NCI-H1105 treated with DMSO at 0.1 percent for 48 hours (cell line): ENCODE measurements at places on chromosomes 11 and 22.

DNA sequence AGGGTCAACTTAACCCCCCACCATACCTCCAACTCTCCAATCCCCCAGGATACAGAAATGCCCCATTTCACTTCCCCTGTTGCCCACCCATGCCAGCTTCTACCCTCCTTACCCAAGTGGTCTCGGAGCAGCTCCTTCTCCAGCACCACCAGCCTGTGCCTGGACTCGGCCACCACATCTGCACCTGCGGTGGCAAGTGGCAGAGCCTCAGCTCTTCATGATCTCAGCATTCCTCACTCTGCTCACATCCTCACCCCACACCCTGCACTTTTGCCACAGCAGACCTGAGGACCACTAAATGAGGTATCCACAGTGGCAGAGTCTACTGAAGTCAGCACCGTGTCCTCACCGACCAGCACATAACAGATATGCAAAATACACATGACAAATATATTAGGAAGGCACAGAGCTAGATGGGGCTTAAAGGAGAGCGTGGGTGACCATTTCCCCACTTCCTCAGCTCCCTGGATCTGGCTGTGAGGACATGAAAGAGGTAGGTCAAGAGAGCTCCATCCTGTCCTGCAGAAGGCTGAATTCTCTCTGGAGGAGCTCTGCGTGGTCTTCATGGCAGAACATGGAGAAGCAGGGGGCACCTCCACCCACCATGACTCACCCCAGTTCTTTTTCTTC is 9.7 kb downstream of the NHERF4 start:
- DNase-seq, result no peak

DNA sequence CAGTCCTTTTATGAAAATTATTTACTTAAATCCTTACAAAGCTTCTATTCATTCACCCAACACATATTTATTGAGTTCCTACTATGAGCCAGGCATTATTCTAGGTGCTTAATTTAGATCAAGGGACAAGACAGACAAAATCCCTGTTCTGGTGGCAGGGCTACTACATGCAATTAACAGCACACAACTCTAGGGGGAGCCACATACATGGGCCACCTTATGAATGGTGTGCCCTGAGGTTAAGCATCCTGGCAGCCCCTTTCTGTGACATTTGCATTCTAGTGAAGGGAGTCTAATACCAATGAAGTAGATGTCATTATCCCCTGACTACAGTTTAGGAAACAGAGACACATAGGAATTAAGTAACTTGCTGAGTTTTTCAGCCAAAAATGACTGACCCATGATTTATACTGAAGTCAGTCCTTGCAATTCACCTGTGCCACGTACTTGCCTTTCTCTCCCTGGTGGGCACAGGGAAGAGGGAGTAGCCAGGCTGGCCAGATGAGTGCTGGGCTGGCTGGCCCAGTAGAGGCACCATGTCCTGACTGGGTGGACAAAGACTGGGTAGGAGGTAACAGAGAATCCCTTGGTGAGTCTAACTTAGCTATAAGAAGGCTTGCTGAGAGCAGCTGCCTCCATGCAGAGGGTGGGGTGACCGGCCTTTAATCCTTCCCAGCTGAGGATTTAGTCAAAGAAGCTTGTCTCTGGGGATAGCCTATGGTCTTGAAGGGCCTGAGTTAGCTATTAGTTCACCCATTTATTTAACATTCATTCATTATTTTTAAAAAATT is 52.0 kb upstream of the ELF5 start:
- peak; percentile 10 for DNase-seq

DNA sequence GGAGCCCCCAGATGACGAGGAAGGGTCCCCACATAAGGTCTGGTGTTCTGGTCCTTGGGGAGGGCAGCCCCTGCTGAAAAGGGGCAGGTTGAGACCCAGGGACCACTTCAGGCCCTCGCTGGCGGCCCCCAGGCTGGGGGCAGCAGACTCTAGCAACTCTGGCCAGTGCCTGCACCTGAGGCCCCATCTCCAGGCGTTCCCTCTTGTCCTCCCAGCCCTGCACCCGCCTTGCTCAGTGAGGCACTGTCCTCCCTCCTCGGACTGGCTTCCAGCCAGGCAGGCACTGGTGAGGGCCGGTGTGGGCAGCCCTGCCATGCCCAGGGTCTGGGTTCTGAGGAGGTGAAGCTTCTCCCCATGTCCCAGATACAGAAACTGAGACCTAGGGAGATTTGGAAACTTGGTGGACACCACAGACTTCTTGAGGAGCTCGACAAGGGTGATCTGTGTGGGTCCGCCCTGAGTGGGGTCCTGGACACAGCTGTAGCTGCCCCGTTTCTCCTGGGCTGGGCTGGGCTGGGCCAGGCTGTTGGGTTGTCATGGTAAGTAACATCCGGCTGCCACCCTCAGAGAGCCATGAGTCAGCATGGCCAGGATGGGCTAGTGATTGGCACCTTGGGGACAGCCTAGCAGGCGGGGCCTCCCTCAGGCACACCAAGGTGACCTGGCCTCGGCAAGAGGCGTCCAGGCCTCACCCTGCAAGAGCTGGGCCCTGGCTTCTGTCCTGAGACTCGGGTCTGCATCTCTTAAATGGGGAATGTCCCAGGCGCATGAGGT is 11.1 kb upstream of the PHLDA2 start:
- DNase-seq, result no peak

DNA sequence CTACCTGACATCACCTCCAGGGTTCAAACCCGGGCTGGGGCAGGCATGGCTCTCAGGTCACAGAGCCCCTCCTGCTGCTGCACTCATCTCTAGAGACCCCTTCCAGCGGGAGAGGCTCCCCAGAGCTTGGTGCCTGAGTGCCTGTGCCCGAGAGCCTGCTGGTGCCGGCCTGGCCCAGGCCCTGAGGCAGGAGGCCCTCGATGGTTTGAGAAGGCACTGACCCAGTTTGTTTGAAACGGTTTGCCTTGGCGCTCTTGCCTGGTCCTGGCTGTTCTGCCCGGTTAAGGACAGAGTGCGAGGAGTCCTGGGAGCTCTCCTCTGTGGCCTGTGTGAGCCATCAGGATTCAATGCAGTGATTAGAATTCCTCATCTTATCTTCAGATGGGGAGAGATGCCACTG is 88.9 kb downstream of the TBC1D22A start:
- no peak for DNase-seq

DNA sequence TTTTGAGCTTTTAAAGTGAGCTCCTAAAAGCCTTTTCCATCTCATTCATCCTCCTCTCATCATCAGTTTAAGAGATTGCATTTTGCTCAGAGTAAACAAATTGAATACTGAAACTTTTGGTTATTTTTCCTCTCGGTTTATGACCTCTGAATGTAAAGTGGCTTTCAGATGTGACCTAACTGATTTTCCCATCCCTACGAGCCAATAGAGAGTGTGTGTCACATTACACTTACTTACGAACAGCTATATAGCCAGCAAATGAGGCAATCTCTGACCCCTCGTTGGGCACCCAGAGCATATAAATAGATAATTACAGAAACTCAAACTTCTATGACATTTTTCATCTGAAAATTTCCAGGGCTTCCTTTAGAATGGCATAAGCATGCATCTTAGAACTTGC is 317.7 kb downstream of the OPCML start:
- no peak for DNase-seq

DNA sequence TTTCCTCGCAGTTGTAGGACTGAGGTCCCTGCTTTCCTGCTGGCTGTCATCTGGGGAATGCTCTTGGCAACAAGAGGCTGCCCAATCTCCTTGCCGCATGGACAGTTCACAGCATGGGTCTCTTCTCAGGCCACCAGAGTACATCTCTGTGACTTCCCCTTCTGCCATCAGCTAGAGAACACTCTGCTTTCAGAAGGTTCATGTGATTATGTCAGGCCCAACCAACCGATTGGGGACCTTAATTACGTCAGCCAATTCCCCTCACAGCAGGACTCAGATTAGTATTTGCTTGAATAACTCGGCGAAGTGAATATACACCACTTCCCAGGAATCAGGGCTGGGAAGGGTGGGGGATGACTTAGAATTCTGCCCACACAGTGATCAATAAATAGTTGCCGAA is 61.9 kb upstream of the CSNK2A3 start:
- no peak for DNase-seq

DNA sequence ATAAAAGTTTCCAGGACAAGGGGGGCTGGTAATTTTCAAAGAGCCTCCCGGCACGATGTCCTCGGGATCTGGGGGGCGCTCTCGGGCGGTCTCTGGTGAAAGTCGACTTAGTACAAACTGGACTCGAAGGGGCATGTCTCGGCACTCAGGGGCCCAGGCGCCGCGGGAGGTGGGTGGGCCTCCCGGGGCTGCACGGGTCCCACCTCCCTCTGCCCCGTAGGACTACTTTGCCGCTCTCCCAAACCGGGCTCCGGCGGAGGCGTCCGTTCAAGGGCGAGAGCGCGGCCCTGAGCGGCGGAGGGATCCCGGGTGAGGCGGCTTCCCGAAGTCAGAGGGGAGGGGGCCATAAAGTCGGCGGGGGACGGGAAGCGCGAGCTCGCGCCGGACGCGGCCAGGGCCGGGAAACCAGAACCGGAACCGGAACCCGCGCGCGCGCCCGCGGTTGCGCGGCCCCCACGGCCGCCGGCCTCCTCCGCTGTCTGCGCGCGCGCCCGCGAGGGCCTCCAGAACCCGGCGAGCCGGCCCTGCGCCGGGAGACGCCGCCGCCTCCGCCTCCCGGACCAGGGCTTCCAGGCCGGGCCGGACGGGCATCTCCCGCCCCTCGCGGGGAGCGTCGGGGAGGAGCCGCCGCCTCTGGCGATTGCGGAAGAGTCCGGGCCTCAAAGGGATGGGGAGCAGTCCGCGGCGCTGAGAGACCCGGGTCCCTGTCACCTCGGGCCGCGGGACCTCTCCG is at the start of gene ARHGEF12:
ARHGEF12 (plus strand) TSS at position 506 of the 733 bp plus-strand sequence. CDS start 831 bp downstream, outside the sequence.
- peak; percentile 96 for DNase-seq

DNA sequence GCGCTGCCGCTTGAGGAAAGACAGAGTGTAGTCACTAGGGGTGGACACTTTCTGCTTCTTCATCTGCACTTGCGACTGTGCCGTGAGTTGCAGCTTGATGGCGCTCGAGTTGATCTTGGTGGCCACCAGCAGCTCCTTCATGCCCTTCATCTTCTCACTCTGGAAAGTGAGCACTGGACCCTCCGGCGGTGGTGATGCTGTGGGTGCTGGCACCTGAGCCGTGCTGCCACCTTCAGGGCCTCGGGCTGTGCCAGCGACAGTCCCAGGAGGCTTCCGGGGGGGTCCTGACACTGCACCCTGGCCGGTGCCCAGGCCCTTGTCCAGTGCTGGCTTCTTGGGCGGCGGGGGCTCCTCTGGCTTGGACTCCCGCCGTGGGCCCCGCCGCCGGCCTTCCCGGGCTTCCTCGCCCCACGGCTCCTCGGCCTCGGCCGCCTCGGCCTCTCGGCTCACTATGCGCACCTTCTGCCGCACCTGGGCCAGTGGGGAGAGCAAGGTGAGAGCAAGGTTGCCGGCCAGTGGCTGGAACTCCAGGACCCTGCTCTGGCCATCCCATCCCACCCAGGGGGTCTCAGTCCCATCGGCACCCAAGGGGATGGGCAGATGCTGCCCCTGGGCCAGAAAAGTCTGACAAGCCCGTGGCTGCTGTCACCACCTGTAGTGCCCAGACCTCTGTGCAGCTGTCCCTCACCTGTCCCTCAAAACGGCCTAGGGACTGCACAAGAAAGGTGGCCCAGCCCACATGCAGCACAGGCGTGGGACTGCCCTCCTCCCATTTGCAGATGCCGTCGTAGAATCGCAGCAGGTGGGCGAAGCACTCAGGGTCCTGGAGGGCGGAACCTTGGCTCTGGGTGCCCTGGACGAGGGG is 1.6 kb upstream of the MAP4K2 start:
- DNase-seq, result no peak

GRCh38 chr11:64026575-64027205 is 9.0 kb upstream of the FLRT1 start:
- DNase-seq, result no peak

GRCh38 chr11:61814958-61815789 is 1.6 kb downstream of the FADS1 start:
- DNase-seq, result peak; percentile 92

DNA sequence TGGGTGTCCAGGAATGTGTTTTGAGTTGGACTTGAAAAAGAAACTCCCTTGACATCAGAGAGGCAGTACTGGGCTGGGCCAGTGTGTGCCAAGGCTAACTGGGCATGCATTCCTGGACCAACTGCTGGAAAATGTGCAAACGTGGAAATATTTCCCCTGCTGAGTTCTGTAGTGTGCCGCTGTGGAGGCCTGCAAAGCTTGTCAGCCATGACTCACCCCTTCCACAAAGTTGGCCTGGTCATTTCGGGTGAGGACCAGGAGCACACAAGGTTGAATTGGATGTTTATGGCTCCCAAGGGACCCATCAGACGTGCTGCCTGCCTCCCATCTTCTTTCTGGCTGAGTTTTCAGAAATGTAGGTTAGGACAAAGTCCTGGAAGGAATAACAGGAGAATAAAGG is 513.1 kb downstream of the MIAT start:
- no peak for DNase-seq

- DNase-seq, result no peak
These were observed 6.9 kb downstream of the MUC6 start for GRCh38 chr11:1029654-1030053.

DNA sequence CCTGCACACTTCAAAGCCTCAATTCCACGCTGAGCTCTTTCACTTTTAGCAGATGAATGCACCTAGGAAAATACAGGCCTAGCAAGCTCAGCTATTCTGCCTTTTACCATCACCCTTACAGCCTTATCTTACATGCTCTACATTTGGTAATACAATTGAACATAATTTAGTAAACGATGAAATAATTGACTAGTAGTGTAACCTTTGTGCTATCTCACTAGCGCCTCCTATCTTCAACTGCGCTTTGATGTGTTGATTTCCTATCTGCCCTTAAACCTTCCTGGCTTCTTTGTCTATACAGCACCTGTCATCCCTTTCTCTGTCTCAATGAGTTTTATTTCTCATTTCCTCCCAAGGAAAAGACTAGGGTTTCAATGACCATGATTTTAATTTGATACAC is 149.7 kb downstream of the LRRC4C start:
- no peak for DNase-seq

GRCh38 chr11:69930081-69931059 is 111.2 kb upstream of the FGF3 start:
- DNase-seq, result no peak
